ENCODE measurements at places on chromosomes 7 and 10.

GRCh38 chr10:86182595-86182994 is 184.0 kb downstream of the GRID1 start:
- DNase-seq = no peak

DNA sequence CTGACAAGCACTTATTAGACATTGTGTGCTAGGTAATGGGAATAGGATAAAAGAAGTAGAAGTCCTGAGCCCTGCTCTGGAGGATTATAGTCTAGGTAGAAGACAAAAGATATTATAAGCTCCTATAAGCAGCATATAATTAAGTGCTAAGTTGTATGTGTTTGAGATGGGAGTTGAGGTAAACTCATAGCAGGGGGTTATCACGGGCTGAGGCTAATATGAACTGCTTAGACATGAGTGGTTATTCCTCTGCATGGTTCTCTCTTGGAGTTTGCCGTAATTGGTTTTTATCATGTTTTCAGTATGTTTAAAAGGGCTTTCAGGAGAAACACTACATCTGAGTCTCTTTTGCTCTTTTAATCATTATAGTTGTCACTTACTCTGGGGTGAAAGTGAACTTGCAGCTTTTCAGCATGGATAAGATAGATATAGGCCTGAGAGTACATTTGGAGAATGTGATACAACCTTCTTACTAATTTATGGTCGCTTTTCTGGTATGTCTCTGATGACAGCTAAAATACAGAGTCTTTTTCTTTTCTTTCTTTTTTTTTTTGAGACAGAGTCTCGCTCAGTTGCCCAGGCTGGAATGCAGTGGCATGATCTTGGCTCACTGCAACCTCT is 39.0 kb downstream of the SMNDC1 start:
- DNase-seq = no peak

DNA sequence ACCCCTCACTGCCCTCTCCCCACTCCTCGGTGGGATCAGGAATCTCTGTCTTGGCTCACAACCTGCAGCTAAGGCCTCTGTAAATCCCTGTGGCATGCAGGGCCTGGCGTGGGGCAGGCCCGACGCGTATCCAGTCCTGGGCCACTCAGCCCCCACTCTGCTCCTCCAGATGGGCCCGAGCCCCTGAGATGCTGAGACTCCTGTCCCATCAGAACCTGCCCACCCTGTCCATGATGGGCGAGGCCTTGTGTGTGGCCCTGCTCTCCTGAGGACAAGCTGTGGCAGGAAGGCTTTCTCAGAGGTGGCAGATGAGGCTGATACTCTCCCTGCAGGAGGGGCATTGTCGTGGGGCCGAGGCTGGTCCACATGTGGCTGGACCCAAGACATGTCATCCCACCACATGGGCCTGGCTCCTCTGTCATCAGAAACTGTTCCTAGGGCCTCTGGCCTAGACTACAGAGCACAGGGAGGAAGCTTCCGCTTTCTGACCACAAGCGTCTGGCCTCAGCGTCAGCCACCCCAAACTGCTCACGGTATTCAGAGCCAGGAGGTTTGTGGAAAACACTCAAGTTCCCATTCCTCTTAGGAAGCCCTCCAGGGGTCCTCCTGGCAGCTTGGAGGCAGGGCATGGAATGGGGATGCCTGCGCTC is 6.0 kb downstream of the ALOX5 start:
- no peak for DNase-seq

DNA sequence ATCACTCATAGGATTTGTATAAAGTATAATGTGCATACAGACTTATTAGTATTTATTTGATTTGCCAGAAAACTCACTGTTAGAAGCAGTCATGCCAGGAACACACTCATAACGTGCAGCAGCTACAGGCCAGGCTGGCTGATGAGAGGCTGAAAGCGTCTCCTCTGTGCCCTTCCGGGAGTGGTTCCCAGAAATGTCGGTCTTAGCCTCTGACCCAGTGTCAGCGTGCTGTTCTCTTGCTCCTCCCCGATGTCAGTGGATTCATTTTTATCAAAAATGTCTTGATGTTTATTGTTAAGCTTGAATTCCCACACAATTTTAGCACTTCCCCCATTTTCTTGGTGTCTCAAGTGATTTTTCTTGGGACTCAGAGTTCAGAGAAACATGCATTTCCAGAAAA is 33.3 kb upstream of the GARS1 start:
- no peak for DNase-seq

- DNase-seq = no peak
Observed at GRCh38 chr7:128037880-128038619, 6.8 kb upstream of the LRRC4 start.

GRCh38 chr10:132229096-132229495 is 42.3 kb downstream of the DPYSL4 start:
- DNase-seq = no peak
